ENCODE measurements at places on chromosomes 6 and 20.

- DNase-seq: no peak
Measured at GRCh38 chr6:36154286-36154685, 24.0 kb downstream of the MAPK13 start.

DNA sequence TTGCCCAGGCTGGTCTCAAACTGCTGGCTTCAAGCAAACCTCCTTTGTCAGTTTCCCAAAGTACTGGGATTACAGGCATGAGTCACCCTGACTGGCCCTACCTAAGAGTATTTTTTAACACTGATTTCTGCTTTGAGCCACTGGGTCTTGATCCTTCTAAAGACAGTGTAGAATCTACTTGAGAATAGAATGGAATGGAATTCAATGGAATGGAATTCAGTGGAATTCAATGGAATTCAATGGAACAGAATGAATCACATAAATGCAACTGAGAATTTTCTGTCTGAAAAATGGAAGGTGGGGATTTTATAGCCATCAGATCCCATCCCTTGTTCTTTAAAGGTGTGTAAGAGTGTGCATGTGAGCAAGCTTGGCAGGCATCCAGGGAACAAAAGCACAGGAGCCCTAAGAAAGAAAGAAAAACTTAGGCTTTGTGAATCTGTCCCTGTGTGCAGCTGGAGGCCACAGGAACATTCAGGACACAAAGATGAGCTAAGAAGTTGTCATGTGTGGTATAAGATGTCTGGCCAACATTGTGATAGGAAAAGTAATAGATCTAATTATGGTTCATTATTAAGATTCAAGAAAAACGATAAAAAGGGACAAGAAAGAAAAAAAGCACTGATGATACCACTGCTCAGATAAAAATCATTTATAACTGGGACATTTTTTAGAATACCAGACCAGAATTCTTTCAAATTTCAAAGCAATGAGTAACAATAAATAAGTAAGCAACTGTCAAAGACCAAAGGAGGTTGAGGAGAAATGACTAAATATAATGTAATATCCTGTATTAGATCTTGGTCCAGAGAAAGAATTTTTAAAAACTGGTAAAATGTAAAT is 681.0 kb upstream of the GJE1 start:
- no peak for DNase-seq

- no peak for DNase-seq
Measured at GRCh38 chr6:40258531-40258930, 324.3 kb upstream of the MOCS1 start.

- no peak for DNase-seq
Measured at GRCh38 chr6:28758818-28759235, 165.0 kb downstream of the TRIM27 start.

DNA sequence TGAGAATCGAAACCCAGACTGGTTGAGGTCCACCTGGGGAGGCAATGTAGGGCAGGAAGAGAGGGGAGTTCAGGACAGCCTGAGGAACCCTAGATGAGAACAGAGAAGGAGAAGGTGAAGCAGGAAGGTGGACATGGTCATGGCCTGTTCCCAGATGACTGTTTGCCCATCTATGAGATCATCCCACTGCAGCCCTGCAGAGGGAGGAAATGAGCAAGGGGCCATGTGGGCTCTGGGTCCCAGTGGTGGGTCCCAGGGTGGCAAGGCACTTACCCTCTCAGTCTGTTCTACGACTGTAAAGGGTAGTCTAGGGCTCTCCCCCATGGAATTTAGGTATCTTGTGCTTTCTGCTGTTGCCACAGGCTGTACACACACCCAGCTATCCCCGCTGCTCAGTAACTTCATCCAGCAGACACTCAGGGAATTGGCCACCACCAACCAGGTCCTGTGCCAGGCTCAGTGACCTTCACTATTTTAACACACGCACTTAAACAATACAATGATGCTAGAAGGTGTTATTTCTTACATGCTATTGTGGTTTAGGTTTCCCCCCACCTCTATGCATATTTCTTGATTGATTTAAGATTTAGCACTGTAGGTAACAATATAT is 89.8 kb downstream of the TOX2 start:
- no peak for DNase-seq

DNA sequence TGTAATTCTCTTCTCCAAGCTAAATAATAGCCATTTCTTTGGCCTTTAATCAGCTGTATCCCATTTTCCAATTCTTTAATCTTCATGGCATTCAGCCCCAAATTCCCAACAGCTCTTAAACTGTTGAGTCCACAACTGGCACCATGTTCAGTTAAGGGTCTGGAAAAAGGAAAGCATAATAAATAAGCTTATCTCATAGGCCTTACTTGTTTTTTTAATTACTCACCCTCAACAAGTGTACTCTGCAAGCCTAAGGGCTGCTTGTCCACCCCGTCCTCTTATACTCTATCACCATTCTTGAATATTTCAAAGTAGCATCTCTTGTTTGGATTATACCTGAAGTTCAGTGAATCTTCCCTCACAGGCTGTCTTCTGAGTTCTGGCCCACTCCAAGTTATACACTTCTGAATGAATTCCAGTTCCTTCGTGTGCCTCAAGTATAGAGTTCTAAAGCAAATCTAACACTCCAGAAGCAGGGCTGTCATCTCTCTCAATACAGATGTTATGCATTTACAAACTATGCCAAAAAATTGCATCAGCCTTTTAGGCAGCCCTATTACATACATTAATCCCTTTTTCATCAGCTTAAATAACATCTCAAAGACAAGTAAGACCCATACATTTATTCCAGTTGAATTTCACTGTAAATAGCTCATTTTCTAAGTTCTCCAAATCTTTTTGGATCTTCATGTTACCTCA is 98.7 kb downstream of the COL21A1 start:
- no peak for DNase-seq

DNA sequence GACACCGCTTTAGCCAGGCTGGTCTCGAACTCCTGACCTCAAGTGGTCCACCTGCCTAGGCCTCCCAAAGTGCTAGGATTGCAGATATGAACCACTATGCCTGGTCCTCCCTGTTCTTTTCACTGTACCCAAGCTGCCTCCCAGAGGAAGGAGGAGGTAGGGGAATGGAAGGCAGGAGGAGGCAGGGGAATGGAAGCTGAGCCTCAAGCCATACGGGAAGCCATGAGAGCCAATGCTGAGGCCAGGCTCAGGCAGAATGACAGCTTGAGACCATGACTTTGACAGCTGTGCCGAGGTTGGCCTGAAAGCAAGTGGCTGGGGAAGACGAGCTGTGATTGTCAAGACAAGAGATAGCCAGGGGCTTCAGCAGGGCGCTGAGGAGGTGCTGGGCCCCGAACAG is 13.6 kb upstream of the ZNF335 start:
- DNase-seq: no peak

DNA sequence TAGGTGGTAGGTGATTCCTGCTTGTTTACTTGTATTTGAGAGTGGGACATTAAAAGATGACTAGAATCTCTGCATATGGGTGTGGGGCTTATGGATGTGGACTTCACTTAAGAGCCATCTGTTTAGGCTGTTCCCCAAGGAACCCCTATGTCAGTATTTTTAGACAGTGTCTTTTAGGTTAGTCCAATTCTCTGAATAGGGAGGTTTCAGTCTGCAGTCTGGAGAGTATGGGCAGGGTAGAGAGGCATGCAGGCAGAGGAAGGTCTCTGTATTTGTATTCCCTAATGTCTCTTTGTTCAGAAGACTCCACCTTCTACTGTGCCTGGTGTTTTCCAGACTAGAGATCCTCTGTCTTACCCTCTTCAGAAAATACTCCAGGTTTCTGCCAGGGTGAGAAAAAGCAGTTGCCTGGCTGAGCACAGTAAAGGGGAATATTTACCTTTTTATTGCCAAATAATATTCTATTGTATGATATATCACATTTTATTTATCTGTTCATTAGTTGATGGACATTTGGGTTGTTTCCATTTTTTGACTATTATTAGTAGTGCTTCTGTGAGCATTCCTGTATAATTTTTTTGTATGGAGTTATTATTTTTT is 19.1 kb downstream of the SLX4IP start:
- DNase-seq: no peak

DNA sequence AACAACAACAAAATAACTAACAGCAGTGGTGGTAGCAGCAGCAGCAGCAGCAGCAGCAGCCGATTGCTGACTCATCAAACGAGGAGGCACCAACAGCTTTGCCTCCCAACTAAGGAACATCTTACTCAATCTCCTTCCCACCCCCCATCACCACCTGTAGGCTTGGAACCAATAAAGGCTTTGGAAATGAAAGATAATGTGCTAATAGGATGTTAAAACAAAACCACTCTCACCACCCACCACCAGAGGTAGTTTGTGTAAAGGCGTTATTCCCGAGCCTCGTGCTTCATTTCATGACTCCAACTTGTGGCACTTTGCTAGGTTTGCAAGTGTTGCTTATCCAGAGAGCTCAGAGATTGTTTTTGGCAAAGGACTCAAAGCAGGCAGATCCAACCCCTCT is 346.5 kb downstream of the CD83 start:
- no peak for DNase-seq

DNA sequence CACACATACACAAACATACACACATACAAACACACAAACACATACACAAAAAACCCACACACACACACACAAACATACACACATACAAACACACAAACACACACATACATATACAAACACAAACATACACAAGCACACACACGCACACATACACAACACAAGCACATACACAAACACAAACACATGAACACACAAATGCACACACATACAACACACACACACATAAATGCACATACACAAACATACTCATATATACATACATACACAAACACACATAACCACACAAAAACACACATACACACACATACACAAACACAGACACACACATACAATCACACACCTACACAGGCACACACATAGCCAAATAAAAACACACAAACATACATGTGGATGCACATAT is 30.3 kb upstream of the THBS2 start:
- no peak for DNase-seq
